ENCODE measurements at places on chromosomes 7 and 10. TPM values are rescaled to one million over a fixed set of nuclear protein-coding genes. Genes with fewer than 3 reads are reported as not detected.

FAM25C gene
- polyA plus RNA-seq: not detected

VSTM2A gene
- polyA plus RNA-seq: not detected

ADAM12 gene
- polyA plus RNA-seq: not detected

DNA sequence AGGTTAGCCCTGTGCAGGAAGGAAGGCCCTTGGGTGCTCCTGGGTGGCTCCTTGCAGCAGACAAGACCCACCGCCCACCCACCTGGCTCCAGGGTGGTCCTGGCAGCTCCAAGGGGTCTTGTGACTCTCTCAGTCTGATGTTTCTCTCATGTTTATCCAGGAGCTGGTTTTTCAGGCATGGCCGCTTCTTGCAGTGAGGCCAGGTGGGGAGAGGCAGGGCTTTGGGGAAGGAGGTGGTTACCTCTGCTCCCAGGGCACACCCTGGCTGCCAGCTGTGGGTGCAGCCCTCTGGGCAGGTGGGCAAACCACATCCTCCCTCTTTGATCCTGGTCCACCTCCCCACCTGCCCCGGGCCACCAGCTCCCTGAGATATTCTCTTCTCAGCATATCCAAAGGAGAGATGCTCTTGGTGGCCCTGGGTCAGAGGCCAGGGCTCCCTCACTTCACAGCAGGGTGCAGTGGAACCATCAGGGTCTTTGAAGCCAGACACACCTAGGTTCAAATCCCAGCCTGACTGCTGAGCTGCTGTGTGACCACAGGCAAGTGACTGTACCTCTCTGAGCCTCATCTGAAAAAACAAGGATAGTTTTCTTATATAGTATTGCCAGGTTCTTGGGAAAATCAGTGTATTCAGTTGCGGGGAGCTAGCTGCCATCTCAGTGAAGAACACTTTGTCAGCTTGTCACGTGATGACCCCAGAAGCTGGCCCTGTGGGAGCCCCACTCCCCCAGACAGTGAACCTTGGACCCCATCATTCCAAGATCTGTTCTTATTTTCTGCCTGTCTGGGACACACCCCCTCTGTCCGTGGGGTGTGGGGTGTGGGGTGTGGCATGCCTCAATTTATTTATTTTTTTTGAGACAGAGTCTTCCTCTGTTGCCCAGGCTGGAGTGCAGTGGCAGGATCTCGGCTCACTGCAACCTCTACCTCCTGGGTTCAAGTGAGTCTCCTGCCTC, 11.5 kb downstream of the GTF2IRD1 start:
- DNase-seq: no peak

- no peak for DNase-seq
These were observed 126.7 kb downstream of the ARL4A start for GRCh38 chr7:12814107-12814506.

- no peak for DNase-seq
These were observed 74.3 kb downstream of the CFAP46 start for GRCh38 chr10:132867801-132868644.

DNA sequence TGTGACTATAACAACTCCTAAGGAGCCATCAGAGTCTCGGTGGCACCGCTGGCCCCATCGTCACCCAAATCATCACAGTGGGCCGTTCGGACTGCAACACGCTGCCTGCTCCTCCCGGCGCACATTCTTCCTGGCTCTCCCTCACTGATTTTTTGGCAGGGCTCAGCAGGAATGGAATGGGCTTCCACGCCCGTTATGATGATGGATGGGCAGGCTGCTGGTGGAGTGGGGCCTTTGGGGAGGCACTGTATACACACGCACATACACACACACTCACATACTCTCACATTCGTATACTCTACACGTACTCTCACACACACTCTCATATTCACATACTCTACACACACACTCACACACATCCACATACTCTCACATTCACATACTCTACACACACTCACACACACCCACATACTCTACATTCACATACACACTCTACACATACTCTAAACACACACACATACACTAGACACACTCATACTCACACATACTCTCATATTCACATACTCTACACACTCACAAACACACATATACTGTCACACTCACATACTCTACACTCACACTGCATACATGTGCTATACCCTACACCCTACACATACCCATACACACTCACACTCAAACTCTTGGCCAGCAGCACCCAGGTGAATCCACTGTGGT, 99.8 kb downstream of the KCNMA1 start:
- no peak for DNase-seq

- no peak for DNase-seq
These were observed 36.7 kb downstream of the BAIAP2L1 start for GRCh38 chr7:98364220-98364619.

SPDYE17 gene
- not detected for polyA plus RNA-seq

DNA sequence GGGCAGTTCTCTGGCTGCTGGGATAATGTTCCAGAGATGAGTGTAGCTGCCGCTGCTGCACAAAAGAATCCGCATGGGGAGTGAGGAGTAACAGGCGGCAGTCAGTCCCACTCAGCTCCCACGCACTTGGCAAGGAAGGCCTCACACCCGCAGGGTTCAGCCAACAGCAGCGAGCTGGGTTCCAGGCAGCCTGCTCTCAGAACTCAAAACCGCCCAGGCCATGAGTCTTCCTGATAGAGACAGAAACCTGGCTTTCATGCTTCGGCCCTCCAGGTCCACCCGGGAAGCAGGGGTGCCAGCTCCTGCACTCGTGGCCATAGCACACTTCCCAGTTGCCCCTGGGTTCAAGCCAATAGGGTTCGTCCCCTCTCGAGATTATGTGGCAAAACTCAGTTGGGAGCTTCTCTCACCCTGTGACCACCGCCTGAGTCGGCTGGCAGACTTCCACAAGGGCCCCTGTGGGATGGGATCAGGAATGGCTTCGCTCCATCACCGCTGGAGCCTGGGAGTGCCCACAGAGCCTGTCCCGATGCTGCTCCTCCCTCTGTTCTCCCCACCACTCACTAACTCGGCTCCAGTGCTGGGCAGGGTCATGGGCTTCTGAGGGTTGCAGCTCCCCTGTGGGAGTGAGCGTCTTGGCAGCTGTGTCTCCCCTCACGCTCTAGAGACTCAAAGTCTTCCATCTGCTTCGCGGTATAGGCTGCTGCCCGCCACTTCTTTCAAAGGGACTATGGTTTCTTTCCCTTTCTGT, 20.6 kb downstream of the CLRN3 start:
- no peak for DNase-seq

GRCh38 chr10:16586358-16587138, 64.9 kb upstream of the C1QL3 start:
- DNase-seq: no peak

HIP1 gene
- 0.78 TPM for polyA plus RNA-seq

HHEX gene
- 0.18 TPM for polyA plus RNA-seq

DNA sequence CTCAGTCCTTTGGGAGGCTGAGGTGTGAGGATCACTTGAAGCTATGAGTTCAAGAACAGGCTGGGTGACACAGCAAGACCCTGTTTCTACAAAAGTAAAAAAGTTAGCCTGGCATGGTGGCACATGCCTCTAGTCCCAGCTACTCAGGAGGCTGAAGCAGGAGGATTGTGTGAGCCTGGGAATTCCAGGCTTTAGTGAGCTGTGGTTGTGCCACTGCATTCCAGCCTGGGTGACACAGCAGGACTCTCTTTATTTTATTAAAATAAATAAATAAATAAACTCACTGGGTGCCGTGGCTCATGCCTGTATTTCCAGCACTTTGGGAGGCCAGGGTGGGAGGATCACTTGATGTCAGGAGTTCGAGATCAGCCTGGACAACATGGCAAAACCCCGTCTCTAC, 607.9 kb downstream of the CALN1 start:
- no peak for DNase-seq

ASB4 gene
- not detected for polyA plus RNA-seq

PRPF18 gene
- 41.0 TPM for polyA plus RNA-seq

DNA sequence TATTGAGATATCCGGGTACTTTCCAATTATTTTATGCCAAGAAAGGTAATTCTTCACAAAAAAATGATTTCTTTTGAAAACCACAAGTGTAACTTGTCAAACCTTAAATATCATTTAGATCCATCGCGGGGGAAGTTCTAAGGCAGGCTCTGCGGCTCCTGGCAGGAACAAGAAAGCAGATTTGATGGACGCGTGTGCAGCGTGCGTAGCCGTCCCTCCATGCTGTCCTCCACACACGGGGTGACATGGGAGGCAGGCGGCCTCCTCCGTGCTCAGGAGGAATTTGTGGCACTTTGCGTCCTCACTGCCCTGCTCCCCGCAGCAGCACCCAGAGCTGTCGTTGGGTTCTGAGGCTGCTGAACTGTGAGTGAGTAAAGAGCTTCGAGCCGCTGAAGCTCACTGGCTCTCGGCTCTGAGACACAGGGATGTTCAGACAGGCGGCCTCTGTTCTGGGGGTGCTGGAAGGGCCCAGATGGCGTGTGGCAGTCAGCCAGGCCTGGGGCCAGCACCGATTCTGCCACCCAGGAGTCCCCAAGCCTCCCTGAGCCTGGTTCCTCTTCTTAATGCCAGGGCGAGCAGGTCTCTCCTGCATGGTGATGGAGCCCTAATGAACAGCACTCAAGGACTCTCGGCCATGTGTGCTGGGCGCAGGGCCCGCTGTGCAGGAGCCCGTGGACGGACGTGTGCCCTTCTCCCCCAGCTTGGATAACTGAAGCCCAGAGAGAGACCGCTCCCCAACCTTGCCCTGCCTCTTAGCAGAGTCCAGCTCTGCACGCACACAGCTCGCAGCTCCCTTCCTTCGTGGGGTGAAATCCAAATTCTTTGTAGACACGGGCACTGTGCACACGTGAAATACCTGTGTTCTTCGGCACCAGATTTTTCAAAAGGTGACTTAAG, 185.4 kb upstream of the SHH start:
- no peak for DNase-seq

BTBD16 gene
- polyA plus RNA-seq: not detected

PDE1C gene
- polyA plus RNA-seq: not detected

DNA sequence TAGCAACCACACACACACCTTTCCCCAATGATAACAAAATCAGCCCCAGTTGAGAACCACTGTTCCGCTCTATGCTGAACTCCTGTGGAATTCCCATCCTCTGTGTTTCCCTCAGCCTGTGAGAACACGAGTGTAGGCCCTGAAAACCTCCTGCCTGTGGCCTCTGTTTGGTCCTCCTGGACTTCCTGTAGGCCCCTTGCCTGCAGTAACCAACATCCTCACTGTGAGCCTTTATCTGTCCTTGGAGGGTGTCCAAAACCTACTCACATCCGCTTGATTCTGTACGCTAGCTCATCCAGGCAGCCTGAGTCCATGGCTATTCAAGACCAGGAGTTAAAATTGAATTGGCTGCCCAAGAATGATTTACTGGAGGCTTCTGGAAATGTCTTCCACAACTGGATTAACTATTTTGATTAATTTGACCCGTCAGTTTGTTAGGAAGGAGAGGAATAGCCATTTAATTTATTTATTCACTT, 149.8 kb downstream of the AKR1D1 start:
- no peak for DNase-seq

GRCh38 chr10:45053569-45054100, 52.9 kb downstream of the ZNF22 start:
- DNase-seq: no peak

TCERG1L gene
- polyA plus RNA-seq: not detected

LIPF gene
- not detected for polyA plus RNA-seq

TMEM196 gene
- not detected for polyA plus RNA-seq

GRCh38 chr10:47381103-47381395, 3.0 kb downstream of the ZNF488 start:
- DNase-seq: no peak

DNA sequence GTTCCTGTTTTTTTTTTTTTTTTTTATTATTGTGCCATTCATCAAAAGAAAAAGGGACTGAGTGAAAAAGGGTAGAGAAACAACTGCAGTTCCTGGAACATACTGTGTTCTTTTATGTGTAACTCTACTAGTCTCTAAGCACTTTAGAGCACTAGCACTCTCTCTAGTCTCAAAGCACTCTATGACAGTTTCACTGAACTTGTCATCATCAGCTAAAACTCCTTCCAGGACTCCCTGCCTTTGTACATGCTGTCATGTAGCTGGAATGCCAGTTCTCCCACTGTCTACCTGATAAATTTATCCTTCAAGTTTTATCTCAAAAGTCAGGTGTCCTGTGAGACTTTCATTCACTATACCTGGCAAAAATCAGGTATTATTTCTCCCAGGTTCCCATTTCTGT, 146.1 kb downstream of the RNF133 start:
- DNase-seq: no peak

CYP26C1 gene
- not detected for polyA plus RNA-seq

TLX1 gene
- polyA plus RNA-seq: not detected

UCN3 gene
- polyA plus RNA-seq: not detected

- DNase-seq: no peak
These were observed 34.8 kb downstream of the NEUROG3 start for GRCh38 chr10:69538461-69538860.

- DNase-seq: no peak
These were observed 29.2 kb downstream of the GBX1 start for GRCh38 chr7:151138153-151138851.

DNA sequence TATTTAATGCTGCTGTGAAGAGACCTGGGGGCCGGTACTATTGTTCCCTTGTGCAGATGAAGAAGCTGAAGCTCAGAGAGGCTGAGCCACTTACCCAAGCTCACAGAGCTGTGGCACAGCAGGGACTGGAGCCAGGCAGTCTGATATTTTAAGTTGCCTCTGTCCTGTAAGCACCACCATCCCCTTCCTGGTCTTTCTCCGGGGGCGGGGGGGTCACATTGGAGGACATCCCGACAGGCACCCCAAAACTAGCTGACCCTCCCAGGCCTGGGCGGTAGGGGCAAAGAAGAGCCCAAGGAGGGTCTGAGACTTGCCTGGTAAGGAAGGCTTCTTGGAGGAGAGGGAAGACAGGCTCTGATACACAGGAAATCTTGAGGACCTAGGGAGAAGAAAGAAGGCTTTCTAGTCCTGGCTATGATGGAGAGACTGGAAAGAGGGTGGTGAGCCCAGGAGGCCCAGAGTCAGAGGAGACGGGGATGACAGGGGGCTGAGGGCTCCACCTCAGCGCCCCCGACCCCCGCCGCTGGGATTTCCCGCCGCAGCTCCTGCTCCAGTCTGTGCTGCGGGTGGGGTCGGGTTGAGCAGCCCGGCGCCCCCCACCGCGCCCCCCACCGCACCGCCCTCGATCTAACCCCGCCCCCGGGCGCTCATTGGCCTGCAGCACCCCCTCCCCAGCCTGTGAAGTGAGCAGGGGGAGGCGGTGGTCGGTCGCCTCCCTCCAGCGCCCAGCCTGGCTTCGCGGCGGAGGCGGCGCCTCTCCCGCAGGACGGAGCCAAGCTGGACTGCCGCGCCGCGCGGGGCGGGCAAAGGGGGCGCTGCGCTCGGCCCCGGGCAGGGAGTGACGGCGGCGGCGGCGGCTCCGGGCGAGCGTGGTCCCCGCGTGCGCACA, at the start of gene ADCYAP1R1:
Gene ADCYAP1R1, plus strand, starts transcription at position 711 of the 889 bp plus-strand sequence. CDS start 10,957 bp downstream, outside the sequence.
- no peak for DNase-seq

ATP6V0A4 gene
- not detected for polyA plus RNA-seq

SCIN gene
- polyA plus RNA-seq: not detected

GRCh38 chr10:11538834-11539190, 72.6 kb downstream of the USP6NL start:
- no peak for DNase-seq

Measured in naive thymus-derived CD4-positive, alpha-beta T cell (primary cell).